Activated T-cell treated with anti-CD3 and anti-CD28 coated beads for 1 hour (primary cell): ENCODE measurements at places on chromosomes 7 and 10.

DNA sequence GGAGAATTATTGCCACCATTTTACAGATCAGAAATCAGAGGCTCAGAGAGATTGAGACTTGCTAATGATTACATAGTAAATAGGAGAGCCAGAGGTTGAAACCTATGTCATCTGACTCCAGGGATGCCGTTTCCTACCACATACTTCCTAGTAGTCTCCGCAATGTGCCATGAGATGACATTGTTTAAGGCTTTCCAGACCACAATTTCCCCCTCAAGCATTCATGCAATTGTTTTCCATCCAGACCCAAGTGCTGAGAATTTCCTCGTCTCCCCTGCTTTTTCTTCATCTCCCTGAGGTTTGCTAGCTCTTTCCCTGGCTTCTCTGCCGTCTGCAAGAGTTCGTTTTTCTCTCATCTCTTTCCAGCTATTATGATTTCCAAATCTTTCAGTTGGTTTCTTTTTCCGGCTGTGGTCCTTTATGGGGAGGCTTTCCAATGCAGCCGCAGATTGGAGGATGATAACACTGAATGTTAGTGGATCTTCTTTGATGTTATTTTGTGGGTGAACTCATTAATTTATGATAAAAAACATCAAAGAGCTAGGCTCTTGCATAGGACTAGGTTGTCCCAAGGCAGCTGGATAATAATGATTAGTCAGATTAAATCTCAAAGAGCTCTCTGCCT is 6.9 kb upstream of the GOLGA7B start:
- no peak for DNase-seq

DNA sequence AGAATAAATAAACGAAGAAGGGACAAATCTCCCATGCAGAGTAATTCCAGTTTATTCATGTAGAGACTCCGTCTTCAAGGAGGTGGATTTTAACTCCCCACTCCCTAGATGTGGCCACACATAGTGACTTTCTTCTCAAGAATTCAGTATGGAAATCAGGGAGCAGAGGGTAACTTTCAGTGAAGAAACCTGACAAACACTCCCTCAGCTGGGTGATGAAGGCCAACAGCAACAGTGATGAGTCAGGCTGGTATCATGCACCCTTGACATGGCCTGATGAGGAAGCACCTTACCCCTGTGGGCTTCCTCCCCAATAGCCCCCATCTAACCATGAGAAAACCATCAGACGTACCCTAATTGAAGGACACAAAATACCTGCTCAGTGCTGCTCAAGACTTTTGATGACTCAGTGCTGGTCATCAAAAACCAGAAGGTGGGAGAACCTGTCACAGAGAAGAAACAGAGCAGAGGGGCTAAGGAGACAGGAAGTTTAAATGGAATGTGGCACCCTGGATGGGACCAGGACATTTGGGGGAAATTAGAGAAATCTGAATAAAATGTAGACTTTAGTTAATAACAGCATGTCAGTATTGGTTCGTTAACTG is 50.6 kb downstream of the ADAMTS14 start:
- no peak for DNase-seq

- no peak for DNase-seq
Measured at GRCh38 chr10:89946106-89946505, 244.7 kb downstream of the KIF20B start.

DNA sequence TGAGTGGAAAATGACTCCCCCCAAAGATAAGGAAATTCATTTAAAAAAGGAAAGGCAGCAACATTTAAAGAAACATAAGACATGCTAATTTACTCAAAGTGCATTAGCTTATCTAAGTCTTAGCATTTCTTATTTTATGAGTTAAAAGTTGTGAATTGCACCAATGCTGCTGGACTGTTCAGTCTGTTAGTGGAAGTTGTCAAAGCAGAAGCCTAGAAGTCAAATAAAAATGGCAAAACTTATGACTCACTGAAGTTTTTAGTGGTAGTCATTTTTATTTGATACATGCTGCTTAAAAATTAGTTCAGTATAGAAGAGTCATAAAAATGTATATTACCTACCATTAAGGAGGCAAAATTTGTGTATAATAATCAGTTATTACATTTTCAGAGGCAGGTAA is 90.8 kb upstream of the FGL2 start:
- no peak for DNase-seq

DNA sequence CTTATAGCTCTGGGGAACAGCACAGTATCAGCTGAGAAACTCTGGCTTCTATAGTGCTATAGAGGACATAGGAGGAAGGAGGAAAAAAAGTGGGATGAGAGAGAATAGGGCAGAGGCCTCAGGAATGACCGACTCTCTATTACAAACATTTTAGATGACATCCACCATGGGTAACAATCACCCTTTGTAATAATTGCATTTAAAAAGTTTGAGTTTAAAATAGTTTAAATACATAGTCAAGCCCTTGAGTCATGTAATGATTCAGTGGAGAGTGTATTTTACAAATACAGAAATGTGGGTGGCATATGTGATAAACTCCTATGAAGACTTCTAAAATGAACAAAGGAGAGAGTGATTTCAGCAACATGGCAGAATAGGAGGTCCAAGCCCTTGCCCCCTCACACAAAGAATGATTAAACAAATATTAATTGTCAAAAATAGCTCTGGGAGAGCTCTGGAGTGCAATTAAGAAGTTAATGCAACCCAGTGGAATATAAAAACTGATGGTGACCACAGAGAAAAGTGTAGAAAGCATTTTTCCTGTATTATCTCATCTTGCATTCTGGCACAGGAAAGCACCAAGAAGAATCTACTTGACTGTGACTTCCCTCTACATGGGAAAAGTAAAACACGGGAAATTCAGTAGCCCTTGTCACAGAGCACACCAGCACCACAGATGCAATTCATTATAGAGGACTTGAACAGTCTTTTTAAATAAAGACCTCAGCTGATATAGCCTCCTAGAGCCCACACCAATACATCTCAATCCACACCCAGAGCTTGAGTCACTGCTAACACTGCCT is 569.0 kb upstream of the SORCS1 start:
- no peak for DNase-seq
